Activated T-cell treated with anti-CD3 and anti-CD28 coated beads, Interleukin-2, amount 50 U/mL, for 72 hours (primary cell): ENCODE measurements at places on chromosomes 12 and 14. TPM values are rescaled to one million over a fixed set of nuclear protein-coding genes. Genes with fewer than 3 reads are reported as not detected.

DNA sequence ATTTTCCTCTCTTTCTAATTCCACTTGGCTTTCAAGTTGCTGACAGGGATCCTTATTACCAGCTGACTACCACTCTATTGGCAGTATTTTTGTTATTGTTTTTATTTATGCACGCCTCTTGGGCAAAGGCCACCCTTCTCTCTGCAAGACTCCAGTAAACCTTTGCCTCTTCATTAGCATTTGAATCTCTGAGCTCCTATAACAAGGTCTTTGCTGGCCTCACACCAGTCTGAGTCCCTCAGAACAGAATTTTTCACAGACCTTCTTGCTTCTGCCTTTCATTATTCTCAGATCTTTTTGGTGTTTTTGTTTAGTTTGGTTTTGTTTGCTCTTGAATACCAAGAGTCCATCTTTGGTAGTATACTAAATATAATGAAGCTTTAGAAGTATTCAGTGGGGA, 145.9 kb downstream of the PDZRN4 start:
- H3K4me3 ChIP-seq, result no peak overlapping the region
- H3K27me3 ChIP-seq, result no peaks in the 10 kb centered on the region
- H3K36me3 ChIP-seq, result no peaks in the 10 kb centered on the region
- H3K4me1 ChIP-seq, result no peaks in the 10 kb centered on the region
- H3K27ac ChIP-seq, result no peak overlapping the region

- H3K27ac ChIP-seq, result no peak overlapping the region
- H3K4me3 ChIP-seq, result no peak overlapping the region
- H3K4me1 ChIP-seq, result no peaks in the 10 kb centered on the region
- no peaks in the 10 kb centered on the region for H3K36me3 ChIP-seq
- no peak for DNase-seq
Measured at GRCh38 chr12:78121969-78122610, 291.4 kb downstream of the NAV3 start.

DNA sequence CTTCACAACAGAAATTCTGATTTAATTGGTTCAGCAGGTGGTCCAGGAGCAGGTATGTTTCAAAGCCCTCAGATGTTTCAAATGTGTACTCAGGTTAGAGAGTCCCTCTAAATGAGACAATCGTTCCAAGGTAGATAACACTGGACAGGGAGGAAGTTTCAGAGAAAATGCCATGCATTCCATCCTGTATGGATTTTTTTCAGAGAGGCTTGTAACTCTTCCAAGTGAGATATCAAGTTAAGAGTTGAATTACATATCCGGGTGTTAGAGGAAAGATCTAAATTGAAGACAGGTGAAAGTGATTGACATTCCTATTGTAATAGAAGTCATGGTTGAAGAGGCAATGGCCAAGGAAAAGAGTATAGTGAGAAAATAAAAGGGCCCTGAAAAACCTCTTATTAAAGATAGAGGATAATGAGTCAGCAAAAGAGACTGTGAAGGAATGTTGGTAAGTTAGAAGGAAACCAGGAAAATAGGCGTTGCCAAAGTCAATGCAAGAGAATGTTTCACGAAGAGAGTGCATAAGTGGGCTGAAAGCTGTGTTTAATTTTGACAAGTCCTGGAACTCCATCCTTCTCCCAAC, 105.8 kb downstream of the BMP4 start:
- no peak for DNase-seq
- no peaks in the 10 kb centered on the region for H3K36me3 ChIP-seq
- no peak overlapping the region for H3K27ac ChIP-seq
- H3K27me3 ChIP-seq, result no peaks in the 10 kb centered on the region

The OR6C76 gene
- not detected for total RNA-seq

GRCh38 chr14:74508844-74509428, 15.4 kb downstream of the ISCA2 start:
- H3K36me3 ChIP-seq, result no peaks in the 10 kb centered on the region
- no peak overlapping the region for H3K4me3 ChIP-seq
- DNase-seq, result no peak
- no peak overlapping the region for H3K27ac ChIP-seq
- H3K4me1 ChIP-seq, result no peaks in the 10 kb centered on the region

DNA sequence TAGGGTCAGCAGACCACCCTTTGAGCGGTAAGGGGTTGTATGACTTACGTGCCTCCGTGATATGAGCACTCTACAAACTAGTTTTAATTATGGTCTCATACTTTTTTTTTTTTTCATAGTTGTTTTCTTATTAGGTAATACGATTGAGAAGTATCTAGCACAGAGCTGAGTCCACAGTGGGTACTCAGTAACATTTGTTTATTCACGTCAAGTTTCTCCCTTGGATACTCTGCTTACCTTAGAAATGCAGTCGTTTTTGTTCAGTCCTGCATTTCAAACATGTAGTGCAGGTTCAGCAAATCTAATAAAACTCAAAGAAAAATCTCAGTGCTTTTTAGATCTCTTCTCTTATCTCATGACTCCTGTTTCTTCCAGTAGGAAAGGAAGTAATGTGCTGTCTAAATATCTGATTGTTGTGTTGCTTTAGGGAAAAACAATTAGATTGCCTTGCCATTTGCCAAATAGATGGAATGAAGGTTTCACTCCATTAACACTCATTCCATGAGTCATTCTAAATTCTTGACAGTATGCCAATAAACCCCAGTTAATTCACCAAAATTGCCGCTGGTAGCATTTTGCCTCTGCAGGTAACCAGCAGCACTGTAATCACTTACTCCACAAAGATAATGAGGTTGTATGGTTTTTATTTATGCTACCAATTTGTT, 118.9 kb downstream of the PTCSC3 start:
- H3K36me3 ChIP-seq, result no peaks in the 10 kb centered on the region
- DNase-seq, result no peak
- H3K4me3 ChIP-seq, result no peak overlapping the region
- H3K27ac ChIP-seq, result no peak overlapping the region

- H3K27me3 ChIP-seq, result no peaks in the 10 kb centered on the region
- no peaks in the 10 kb centered on the region for H3K4me1 ChIP-seq
- no peak overlapping the region for H3K27ac ChIP-seq
- no peaks in the 10 kb centered on the region for H3K36me3 ChIP-seq
Measured at GRCh38 chr12:45596366-45596765, 133.1 kb upstream of the ARID2 start.

The SYNE3 gene
- 66.2 TPM for total RNA-seq

GRCh38 chr12:101768781-101769180, 29.5 kb upstream of the SYCP3 start:
- peaks cover 4% of the 10 kb centered on the region for H3K36me3 ChIP-seq
- H3K4me3 ChIP-seq, result no peak overlapping the region
- no peak overlapping the region for H3K27ac ChIP-seq
- DNase-seq, result no peak

The PRH2 gene
- total RNA-seq, result not detected

GRCh38 chr14:61581340-61581739, 114.0 kb upstream of the HIF1A start:
- H3K27ac ChIP-seq, result no peak overlapping the region
- H3K27me3 ChIP-seq, result peaks cover 7% of the 10 kb centered on the region
- peaks cover 50% of the 10 kb centered on the region for H3K4me1 ChIP-seq
- DNase-seq, result no peak

- H3K4me1 ChIP-seq, result peaks cover 13% of the 10 kb centered on the region
- peak; percentile 5 for DNase-seq
- H3K27ac ChIP-seq, result peak overlapping the region; percentile 22
- H3K4me3 ChIP-seq, result peak overlapping the region; percentile 14
- H3K36me3 ChIP-seq, result peaks cover 1% of the 10 kb centered on the region
Measured at GRCh38 chr12:94676031-94676641, 25.8 kb upstream of the TMCC3 start.

GRCh38 chr14:100213956-100214769, 24.8 kb upstream of the YY1 start:
- peak overlapping the region; percentile 91 for H3K27ac ChIP-seq
- H3K4me1 ChIP-seq, result peaks cover 26% of the 10 kb centered on the region
- H3K36me3 ChIP-seq, result no peaks in the 10 kb centered on the region
- peak; percentile 97 for DNase-seq

GRCh38 chr12:64903479-64904152, 79.2 kb downstream of the TBC1D30 start:
- no peaks in the 10 kb centered on the region for H3K36me3 ChIP-seq
- no peak overlapping the region for H3K4me3 ChIP-seq
- H3K4me1 ChIP-seq, result no peaks in the 10 kb centered on the region
- no peak for DNase-seq

The COL2A1 gene
- total RNA-seq, result 0.14 TPM

DNA sequence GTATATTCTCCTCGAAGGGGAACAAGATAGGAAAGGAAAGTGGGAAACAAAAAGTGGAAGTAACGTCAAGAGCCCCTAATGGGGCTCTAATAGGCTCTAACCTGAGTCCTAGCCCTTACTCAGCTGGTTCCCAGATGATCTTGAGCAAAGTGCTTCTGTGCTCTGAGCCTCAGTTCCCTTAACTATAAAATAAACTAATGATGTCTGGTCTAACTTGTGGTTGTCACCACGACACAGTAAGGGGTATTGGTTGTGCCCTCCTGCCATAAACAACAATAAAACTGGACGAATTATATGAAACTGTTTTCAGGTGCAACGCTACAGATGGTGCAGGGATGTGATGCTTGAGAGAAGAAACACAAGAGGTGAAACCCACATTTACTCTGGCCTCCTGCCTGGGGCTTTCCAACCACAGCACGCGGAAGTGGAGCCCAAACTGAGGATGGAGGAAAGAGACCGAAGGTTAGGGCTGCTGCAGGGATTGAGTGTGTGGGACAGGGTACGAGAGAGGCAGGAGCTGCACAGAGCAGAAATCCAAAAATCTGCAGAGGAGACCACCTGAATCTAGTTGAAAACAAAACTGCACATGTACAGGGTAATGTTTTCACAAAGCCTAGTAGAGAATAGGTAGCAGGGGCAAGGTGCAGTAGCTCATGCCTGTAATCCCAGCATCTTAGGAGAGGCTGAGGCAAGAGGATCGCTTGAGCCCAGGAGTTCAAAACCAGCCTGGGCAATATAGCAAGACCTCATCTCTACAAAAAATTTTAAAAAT, 45.6 kb upstream of the BCL2L14 start:
- peak; percentile 57 for DNase-seq
- H3K27me3 ChIP-seq, result no peaks in the 10 kb centered on the region
- peaks cover 77% of the 10 kb centered on the region for H3K4me1 ChIP-seq
- peaks cover 15% of the 10 kb centered on the region for H3K36me3 ChIP-seq
- H3K27ac ChIP-seq, result peak overlapping the region; percentile 85
- H3K4me3 ChIP-seq, result peak overlapping the region; percentile 33

DNA sequence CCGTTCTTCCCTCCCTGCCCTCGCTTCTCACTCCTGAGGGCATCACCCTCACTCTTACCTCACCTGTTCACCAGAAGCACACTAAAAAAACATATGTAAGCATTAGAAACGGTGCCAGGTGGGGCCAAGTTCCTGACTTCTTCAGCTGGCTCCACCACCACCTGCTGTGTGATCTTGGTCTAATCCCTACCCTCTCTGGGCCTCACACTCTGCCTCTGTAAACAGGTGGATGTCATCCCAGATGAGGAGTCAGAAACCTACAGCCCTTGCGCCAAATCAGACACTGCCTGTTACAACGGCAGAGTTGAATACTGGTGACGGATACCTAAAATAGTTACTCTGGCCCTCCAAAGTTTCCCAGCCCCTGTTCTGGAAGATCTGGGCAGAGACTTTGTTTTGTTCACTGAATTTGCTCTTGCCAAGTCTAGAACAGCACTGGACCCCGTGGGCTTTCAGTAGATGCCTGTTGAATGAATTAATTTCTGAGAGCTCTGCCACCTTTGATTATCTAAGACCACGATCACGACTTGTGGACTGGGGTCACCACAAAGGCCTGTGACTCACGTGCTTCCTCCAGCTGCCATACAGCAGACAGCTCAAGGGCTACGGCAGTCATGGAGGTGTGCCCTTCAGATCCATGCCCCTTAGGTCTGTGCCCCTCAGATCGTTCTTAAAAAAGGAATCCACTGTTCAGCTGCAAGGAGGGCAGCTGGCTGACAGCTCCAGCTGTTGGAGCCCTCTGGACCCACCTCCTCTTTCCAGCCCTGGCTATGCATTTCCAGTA, 71.9 kb downstream of the GSC start:
- H3K27me3 ChIP-seq, result peaks cover 15% of the 10 kb centered on the region
- no peaks in the 10 kb centered on the region for H3K36me3 ChIP-seq
- no peak overlapping the region for H3K27ac ChIP-seq
- no peak for DNase-seq
- H3K4me3 ChIP-seq, result no peak overlapping the region

DNA sequence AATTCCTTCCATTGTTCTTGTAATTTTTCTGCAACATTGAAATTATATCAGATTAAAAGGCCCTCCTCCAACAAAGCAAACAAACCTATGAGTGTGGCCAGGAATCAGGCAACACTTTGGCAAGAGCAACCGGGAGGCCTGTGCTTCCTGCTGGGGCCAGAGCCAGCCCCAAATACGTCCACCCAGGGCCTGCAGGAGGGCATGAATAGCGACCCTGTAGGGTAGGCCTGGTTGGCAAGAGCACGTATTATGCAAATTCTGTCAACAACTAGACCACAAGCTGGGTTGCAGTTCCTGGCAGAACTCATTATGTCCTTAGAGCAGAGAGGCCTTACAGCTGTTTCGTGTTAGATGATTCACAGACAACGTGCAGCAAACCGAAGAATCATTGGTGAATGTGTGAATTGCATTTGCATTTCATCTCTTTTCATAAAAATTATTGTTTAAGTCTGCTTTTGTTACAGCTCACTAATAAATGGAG, 26.9 kb upstream of the LGALS3 start:
- peak overlapping the region; percentile 98 for H3K4me3 ChIP-seq
- H3K27me3 ChIP-seq, result no peaks in the 10 kb centered on the region
- H3K27ac ChIP-seq, result peak overlapping the region; percentile 95
- peaks cover 8% of the 10 kb centered on the region for H3K36me3 ChIP-seq

GRCh38 chr12:83052890-83053541, 366.3 kb downstream of the TMTC2 start:
- no peak overlapping the region for H3K27ac ChIP-seq
- H3K4me3 ChIP-seq, result no peak overlapping the region

DNA sequence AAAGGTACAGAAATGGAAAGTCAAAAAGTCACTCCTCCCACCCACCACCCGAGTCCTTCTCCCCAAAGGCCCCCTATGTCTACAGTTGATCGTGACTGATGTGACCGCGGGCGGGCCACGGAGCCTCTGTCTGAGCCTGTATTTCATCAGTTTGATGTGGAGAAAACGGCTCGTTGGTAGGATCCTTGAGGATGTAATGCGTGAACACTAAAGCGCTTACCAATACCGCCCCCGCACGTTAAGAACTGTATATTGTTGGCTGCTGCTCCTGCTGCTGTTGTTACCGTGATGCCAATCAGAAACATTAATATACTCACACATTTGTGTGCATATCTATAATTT, 24.6 kb upstream of the UBC start:
- DNase-seq, result peak; percentile 79
- no peaks in the 10 kb centered on the region for H3K36me3 ChIP-seq
- no peak overlapping the region for H3K27ac ChIP-seq
- H3K27me3 ChIP-seq, result no peaks in the 10 kb centered on the region
- H3K4me1 ChIP-seq, result peaks cover 15% of the 10 kb centered on the region

DNA sequence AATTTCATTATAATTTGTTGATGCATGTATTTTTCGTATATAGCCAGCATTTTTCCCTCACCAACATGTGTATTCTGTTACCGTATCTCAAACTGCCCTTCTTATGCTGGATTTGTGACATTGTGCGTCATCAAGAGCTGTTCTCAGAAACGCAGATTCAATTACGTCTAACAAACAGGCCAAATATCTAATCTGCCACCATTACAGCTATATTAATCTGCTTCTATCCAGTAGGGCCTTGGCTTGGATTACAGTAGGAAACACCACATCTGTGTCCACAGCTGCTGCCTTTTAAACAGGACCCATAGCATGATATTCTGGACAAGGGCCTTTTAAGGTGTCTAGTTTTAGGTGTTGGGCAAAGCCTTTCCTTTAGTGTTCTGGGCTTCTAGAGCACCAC, 140.6 kb downstream of the PDE3A start:
- DNase-seq, result no peak
- H3K4me1 ChIP-seq, result no peaks in the 10 kb centered on the region
- no peaks in the 10 kb centered on the region for H3K36me3 ChIP-seq
- H3K27me3 ChIP-seq, result no peaks in the 10 kb centered on the region
- H3K27ac ChIP-seq, result no peak overlapping the region

The USP5 gene
- 105 TPM for total RNA-seq
